ENCODE measurements at places on chromosomes 1 and 21.
A peak's percentile ranks its signal among the peaks of the same experiment; 100 is the strongest.

- no peak for DNase-seq
These were observed 168.2 kb downstream of the GPATCH2 start for GRCh38 chr1:217462666-217463065.

DNA sequence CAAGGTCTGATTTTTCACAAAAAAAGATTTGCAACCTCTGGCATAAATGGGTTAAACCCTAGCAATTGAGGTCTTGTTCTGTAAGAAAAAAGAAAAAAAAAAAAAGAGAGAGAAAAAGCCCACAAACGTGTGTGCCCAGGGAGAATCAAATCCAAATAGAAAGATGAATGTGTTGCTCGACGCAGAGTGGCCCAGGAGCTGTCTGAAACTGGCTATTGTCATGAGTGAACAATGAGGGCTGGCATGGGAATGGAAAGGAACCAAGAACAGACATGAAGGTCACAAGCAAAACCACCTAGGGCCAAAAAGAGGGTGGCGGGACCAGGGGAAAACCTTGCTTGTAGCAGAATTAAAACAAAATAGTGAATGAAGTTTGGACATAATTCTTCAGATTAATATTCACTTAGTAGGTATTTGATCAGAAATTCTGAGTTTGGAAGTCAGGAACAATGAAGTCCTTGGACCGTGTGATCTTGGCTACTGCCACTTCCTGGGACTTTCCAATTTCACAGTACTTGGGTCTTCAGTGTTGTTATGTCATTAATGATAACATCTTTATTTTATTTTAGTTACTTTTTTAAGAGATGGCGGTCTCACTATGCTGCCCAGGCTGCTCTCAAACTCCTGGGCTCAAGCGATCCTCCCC lies 3.1 kb downstream of the ENO1 start:
- no peak for DNase-seq

DNA sequence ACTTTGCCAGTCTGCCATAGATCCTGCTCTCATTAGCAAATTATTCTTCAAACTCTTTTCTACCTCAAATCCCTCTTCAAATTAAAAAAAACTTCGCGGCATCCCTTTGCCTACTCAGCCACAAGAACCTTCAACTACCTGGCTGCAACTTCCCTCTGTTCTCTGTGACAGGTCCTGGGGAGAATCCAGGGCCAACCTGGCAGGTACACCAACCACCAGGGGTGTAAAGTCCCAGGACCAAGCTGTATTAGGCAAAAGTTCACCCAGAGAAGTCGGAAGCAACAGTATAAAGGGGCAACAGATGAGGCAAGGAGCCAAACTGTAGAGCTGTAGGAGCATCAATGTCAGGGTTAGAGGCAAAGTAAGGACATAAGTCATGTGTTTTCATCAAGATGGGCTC lies 18.3 kb upstream of the ITLN2 start:
- DNase-seq = no peak

DNA sequence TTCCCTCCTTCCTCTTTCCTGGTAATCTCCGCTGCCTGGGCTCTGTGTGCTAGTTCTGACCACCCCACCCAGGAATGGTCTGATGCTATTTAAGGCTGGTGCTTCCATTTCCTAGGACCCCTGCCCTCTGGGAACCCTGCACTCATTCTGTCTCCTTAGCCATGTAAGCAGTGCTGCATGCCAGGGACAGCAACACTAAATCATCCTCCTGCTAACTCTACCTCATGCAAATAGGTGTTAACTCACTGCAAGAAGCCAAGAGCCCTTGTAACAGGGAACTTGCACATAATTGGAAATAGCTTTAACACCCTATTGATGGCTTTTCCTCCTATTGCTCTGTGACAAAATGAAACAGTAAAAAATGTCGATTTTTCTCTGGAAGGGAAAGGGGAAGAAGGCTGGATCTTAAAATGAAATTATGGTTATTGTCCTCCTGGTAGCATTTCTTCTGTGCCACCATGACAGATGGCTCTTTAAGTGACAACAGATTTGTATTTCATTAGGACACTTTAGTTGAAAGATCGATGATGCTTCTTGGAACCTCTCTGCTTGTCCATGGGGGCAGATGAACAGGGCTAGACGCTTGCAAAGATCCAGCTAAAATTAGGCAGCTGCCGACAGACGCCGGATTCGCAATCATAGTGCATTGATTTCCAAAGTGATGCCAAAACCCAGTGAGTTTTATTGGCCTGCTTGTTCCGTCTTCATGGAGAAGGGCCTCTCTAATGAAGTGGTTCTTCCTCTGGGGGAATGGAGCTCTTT lies 551.7 kb downstream of the MATN1 start:
- DNase-seq = no peak

GRCh38 chr21:15272591-15272990 lies 207.8 kb upstream of the NRIP1 start:
- DNase-seq = no peak

- DNase-seq = no peak
These were observed 17.5 kb downstream of the RNF2 start for GRCh38 chr1:185062710-185063370.

DNA sequence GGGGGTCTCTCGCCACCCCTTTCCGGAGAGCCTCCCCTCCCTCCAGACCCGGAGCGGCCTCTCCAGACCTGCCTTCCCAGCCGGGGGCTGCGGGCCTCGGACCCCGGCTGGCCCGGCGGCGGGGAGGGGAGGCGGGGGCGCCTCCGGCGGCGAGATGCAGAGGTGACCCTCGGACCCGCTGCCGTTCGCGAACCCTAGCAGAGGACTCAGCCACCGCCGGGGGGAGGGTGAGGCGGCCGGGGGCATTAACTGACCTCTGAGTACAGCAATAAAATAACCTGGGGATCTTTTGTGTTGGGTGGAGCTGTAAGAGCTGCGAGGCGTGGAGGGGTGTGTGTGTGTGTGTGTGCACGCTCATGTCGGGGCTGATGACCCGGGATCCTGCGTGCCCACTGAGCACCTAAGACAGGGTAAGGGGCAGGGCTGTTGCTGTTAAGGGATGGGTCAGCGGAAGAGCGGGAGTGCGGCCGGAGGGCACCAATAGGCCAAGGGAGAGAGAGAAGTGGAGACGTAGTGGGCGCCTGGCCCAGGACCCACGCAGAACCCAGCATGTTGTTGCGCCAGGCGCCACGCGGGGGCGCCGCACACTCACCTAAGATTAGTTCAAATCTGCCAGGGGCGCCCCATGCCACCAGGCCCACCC lies 6.3 kb downstream of the HAPLN2 start:
- DNase-seq = peak; percentile 46

- DNase-seq = no peak
These were observed 37.2 kb downstream of the SLC37A1 start for GRCh38 chr21:42550817-42551216.

DNA sequence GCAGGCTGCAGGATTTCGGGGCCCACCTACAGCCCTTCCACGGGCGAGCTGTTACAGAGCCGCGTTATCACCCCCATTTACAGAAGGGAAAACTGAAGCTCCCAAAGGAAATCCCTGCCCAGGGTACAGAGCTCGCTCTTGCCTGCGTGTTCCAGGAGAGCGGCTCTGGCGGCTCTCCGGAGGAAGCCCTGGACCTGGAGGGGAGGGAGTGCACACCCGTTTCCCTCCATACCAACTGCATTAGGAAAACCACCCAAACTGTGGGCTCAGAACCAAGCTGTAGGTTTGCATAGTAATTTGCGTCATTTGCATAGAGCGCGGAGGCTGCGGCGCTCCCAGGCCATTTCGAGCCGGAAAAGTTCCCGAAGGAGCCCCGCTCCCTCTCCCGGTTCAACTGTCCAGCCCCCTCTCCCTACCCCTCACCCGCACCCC lies 24.7 kb upstream of the ADGRB2 start:
- DNase-seq = no peak

DNA sequence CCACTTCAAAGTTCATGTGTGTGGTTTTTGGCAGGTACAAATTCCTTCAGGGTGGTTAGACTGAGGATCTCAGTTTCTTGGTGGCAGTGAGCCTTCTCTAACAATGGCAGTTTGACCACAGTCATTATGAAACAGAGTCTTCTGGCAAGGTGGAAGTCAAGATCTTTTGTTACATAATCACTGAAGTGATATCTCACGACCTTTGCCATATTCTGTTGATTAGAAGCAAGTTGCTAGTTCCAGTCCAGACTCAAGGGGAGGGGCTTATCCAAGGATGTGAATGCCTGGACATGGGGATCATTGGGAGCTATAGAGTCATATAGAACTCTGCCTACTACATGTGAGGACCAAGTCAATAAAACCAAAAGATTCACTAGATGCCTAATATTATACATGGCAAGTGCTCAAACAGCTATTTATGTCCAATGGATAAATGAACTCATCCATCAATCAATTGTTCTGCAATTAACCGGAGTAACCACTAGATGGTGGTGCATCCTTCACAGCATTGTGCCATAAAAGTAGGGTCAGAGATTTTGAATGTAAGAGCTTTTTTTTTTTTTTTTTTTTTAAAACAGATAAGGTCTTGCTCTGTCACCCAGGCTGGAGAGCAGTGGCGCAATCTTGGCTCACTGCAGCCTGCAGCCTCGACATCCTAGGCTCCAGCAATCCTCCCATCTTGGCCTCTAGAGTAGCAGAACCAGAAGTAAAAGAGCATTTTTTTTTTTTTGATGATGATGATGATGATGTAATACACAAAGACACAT lies 131.9 kb downstream of the CRB1 start:
- DNase-seq = no peak

- no peak for DNase-seq
These were observed 72.0 kb downstream of the UMODL1 start for GRCh38 chr21:42143111-42143510.

- no peak for DNase-seq
These were observed 149.9 kb downstream of the OLFM3 start for GRCh38 chr1:101846820-101847219.

GRCh38 chr1:19166066-19166465 lies 44.0 kb downstream of the UBR4 start:
- DNase-seq = no peak

DNA sequence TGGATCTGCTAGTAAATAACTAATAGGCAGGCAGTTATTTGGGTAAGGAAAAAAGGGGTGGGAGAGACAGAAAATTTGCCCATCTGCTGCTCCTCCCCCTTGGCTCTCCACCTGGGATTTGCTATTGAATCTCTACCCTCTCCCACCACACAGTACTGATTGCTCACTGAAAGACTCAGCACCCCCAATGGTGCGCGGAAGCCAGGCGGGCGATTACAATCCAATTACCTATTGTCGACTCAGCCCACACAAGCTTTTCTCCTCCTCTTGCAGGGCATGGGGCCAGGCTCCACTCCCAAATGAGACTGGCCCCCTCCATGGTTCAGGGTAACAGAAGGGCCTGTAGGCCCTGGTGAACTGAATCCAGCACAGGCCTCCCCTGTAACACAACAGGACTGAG lies 2.7 kb upstream of the HMGN2 start:
- DNase-seq = no peak

DNA sequence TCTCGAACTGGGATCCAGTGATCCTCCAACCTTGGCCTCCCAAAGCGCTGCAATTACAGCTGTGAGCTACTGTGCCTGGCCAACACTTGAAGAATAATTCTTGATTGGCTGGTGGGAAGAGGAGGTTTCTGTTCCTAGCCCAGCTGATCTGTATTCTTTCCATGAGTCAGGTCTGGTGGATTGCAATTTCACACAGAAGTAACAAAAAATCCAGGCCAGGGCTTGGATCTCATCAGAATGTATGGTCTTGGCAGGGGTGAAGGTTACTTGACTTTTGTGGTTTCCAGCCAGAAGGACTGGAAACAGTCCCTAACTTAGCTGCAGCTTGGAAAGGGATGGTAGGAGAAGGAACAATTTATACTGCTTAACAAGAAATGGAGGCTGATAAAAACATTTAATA lies 5.1 kb upstream of the HP1BP3 start:
- DNase-seq = no peak

DNA sequence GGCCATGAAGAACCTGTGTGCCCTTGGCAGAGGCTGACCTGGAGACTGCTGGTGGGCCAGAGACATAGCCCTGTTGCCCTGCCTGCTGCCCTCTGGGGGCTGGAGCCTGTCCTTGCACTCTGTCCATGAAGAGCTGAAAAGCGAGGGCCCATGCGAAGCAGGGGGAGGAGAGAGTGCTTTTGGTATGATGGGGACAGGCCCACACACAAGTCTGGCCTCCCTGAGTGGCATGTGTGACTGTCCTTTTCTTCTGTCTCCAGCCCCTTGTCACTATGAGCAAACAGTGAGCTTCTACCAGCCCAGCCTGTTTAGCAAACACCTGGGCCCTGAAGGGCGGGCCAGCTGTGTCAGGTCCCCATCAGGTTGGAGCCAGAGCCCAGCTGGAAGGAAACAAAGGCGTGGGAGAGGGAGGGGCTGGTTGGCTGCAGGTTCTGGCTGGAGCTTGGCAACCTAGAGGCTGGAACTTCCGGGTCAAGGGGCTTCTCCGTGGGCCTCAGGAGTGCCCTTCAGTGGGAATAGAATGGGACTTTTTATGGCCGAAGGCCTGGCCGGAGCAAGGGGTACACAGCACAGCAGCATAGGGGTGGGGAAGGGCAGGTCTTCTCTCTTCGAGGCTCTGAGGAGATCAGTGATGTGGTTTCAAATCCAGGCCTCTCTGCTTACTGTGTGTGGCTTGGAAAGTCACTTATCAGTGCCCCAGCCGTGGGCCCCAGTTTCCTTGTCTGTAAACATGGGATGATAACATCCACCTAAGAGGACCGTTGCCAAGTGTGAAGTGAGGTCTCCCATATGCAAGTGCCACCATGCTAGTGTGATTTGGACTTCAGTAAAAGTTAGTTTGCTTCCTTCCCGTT lies 14.3 kb downstream of the QSOX1 start:
- no peak for DNase-seq

GRCh38 chr1:53315456-53316423 lies 12.1 kb downstream of the LRP8 start:
- no peak for DNase-seq

DNA sequence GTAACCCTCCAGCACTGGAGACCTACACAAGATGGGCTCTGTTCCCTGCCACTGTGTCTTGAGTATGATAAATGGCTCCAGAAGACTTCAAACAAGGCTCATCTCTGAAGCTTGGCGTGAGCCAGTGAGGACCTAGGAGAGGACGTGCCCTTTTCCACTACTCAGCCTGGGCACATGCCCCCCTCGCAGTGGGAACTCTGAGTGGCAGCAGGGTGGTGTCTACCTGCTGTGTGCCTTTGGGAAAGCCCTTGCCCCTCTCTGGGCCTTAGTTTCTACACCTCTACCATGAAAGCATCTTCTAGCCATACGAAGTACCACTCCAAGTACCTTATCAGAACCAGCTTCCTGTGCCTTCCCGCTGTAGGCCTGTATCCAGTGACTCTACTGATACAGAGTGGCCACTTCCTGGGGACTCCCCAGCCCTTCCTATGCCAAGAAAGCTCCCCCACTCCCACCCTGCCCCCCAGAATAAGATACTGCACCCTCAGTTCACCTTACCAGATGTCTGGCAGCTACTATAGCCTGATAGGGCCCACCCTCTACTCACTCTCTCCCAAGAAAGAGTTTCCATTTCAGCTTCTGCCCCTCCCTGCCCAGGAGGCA lies 3.1 kb upstream of the MOB3C start:
- DNase-seq = no peak

DNA sequence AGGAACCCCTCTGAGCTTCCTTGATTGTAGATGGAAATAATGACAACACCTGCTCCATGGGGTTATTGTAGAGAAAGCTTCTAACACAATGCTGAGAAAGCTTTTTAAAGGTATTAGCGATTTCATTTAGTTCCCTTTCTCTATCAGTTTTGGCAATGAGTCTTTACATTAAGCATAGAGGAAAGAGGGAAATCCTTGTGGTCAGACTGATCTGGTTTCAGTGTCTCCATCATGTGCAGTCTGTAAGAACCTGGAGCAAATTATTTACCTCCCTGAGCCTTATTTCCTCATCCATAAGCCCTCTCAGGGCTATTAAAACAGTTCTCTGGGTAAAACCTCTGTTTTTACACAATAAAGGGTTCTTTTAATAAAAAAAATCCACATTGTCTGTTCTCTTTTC lies 87.5 kb downstream of the FGGY start:
- no peak for DNase-seq

All from stimulated activated CD4-positive, alpha-beta T cell treated with anti-CD3 and anti-CD28 coated beads, Interleukin-4, amount 100 ng/mL, for 4 hours (primary cell).